ENCODE measurements at places on chromosomes 3 and 15. TPM values are rescaled to one million over a fixed set of nuclear protein-coding genes. Genes with fewer than 3 reads are reported as not detected.
A peak's percentile ranks its signal among the peaks of the same experiment; 100 is the strongest.

- no peak for DNase-seq
Measured at GRCh38 chr3:51550080-51550819, 11.7 kb downstream of the RAD54L2 start.

GRCh38 chr15:72368899-72369298, 6.9 kb downstream of the HEXA start:
- no peak for DNase-seq

- DNase-seq, result no peak
Measured at GRCh38 chr3:112769286-112769978, 77.2 kb downstream of the CD200R1L start.

DNA sequence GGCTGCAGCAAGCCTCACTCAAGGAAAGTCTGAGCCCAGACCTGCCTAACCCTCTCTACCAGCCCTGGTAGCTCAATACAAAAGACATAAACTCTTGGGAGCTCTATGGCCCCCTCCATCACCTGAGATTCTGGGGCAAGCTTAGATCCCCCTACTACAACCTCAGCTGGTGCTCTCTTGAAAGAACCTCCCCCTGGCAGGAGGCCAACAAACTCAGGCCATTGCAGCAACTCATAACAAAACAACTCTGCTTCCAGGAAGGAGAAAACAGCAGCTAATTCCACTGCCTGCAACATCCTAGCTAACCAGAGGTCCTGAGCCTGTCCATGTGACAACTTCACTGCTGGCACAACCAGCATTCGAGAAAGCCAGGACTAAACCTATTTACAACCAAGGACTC, 169.2 kb downstream of the ROBO1 start:
- DNase-seq, result no peak

DNA sequence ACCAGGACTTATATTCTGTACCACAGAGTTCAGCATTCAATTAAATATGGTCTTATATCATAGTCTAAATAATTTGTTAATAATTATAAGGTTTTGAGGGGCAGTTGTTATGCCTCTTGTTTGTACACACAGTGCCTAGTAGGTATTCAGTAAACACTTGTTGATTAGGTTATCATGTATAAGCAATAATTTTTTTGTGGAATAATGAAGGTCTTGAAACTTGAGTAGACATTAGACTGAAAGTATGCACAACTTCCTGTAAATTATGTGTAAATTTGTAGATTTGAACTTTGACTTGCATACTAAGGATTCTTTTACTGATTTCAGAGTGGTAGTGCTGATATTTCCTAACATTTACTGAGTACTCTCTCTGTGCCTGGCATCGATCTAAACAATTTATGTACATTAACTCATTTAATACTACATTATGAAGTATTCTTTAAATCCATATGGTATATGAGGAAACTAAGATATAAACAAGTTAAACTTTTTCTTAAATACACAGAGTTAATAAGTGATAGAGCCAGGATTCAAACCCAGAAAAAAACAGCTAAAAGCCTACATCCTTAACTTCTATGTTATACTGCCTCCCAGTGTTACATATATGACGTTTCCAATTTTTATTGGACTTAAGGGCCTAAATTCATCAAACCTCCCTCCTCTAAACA, 65.1 kb downstream of the GLCE start:
- DNase-seq, result peak; percentile 5

DNA sequence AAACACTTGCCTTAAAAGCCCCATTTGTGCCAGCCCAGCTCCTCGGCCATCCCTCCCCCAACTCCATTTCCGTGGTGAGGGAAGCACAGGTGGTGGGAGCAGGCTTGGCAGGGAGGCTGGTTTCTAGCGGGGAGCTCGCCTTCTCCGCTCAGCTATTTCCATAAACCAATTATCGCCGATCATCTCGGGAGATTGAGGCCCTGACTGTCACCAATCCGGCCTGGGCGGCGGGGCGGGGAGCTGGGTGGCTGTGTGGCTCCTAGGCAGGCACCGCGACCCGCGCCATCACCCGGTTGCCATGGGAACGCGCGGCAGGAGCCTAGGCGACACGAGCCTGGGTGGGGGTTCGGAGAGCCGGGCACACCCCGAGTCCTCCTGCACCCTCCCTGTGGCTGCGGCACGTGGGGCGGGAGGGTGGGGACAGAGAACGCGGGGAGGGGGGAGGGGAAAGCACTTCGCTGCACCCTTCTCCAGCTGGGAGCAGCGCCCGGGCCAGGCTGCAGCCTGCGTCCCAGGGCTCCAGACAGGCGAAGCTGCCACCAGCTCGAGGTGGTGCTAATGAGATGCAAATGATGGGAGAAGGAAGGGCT, 9.3 kb downstream of the CCDC33 start:
- no peak for DNase-seq

GRCh38 chr15:80764535-80764934, 14.6 kb upstream of the CEMIP start:
- DNase-seq, result no peak

- DNase-seq, result peak; percentile 90
Measured at GRCh38 chr15:85618956-85619491, 175.7 kb downstream of the KLHL25 start.

DNA sequence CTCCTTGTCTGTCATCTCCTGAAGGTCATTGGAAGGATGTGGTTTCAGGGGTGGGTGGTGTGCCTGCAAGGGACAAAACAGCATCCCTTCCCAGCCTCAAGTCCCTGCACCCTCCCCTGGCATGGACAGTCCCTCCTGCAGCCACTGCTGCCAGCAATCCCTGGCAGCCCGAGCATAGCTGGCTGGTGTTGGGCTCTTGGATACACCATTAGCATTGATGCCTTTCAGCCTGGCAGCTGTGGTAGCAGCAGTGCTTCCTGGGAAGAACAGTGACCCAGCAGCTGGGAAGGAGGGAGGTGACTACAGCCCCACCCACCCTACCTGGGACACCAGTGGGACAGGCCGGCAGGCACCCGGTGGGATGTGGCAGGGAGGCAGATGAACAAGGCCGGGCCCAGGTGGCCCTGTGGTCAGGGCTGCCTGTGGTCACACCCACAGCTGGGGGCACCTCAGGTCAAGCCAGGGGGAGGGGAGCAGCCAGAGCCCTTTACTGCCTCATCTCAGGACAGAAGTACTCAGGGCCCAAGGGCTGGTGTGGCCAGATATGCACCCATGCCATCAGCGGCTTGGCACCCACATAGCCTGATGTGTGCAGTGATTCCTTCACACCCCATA, 32.9 kb upstream of the TMEM115 start:
- DNase-seq, result no peak

DNA sequence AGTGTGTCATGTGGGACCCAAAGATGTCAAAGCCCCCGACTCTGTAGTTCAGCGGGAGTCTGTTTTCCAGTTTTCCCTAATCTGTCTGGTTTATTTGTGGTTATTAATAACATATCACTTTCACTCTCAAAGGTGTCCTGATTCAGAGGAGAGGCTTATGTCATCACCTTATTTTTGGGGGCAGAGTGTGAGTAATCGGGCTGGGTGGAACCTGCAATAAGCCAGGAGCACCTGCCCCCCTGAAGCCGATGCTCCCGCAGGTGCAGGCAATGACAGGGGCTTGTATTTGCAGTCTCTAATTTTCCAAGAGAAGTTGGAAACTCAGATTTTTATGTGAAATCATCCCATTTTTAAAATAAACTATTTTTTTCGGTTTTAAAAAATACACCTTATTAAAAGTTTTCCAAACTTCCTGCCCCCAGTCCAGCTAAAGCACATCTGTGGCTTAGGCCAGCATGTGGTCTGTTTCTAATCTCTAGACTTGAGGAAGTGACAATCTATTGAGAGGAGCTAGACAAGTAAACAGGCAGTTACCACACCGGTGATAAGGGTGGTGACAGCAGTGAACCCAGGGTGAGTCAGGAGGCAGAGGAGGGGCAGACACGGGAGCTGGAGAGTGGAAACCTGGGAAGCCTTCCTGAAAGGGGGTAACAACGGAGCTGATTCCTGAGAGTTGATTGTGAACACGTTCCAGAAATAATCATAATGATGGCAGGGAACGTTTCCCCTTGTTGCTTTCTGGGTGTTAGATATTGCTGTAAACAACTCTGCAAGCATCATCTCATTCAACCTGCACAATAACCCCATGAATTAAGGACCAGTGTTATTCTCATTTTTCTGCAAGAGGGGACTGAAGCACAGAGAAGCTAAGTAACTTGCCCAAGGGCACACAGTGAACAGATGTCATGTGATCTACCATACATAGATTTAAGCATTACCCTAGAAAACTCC, 37.2 kb downstream of the BHLHE40 start:
- no peak for DNase-seq

DNA sequence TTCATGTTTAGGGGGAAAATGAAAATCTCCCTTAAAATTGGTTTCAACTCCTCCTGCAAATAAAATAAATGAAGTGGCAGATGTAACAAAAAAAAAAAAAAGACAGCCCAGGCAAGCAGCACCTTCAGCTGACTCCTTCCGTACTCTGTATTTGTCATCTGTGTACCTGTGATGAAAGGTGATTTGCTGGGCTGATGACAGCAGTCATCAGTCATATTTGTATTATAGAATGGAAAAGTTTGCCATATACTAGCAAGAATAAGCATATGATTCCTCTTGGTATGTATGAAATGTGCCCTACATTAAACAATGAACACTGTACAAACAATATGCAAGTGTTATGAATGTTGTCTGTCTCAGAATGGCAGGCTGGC, 44.1 kb upstream of the WWTR1 start:
- no peak for DNase-seq

DNA sequence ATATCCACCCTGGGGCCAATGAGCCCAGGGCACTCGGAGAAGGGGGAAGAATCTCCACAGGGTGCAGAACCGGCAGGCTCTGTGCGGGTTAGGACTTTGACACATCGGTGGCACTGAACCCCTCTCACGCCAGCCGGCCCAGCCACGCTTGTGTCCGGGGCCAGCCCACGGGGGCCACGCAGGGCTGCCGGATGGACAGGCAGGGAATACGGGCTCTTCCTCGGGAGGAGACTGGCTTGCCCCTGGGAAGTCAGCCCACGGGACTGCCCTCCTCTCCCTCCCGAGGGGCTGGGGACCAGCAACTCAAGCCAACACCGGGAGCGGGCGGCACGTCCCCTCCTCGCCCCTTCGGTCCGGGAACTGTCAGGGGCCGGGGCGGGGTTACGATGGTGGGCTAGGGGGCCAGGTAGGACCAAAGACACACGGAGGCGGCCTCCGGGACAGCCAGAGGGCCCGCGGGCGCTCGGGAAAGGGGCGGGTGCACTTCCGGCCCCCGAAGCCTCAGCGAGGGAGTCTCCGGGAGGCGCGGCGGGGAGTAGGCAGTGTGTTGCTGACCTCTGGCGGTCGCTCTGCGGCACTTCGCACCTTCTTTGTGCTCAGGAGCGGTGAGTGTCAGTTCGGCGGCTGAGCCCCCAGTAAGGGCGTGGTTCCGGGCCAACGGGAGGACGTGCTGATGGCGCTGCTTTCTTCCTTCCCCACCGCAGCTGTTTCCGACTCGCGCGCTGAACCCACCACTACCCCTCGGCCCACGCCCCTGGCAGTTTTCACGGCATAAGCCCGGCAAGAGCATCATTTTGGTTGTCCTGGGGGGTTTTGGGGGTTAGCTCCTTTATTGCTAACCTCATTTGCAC, 5.1 kb upstream of the CYP8B1 start:
- DNase-seq, result peak; percentile 82

DNA sequence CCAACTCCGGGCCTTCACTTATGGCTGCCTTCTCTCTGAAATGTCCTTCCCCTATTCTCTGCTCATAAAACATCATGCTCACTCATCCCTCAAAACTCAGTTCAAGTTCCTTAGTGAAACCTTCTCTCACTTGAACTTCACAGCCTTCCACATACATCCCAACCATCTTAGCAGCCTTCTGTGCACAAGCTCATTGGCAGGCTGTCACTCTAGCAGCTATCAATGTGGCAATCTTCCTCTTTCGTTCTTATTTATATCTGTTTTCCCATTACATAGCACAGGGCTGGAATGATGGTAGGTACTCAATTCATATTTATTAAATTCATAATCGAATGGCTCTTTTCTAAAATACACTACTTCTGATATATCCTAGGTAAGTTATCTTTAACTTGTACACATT, 66.4 kb upstream of the MCTP2 start:
- DNase-seq, result no peak

DNA sequence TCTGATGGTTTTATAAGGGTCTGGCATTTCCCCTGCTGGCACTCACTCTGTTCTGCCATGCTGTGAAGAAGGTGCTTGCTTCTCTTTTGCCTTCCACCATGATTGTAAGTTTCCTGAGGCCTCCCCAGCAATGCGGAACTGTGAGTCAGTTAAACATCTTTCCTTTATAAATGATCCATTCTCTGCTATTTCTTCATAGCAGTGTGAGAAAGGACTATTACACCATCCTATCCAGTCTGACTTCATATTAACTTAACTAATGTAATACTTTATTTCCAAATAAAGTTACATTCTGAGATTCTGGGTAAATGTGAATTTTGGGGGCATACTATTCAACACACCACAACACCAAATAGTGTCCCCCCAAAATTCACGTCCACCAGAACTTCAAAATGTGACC, 22.2 kb upstream of the MAP3K13 start:
- no peak for DNase-seq

KBTBD13 gene
- 1.7 TPM for polyA plus RNA-seq

Measured in hindlimb muscle (tissue), 1 donor.